Upper lobe of left lung (tissue), 6 donors: ENCODE measurements at places on chromosomes 5 and 9. TPM values are rescaled to one million over a fixed set of nuclear protein-coding genes. Genes with fewer than 3 reads are reported as not detected.

BNIP1 gene
- 11.5 TPM for total RNA-seq

GRCh38 chr9:3659647-3660046 is 133.8 kb upstream of the RFX3 start:
- no peak for DNase-seq

DNA sequence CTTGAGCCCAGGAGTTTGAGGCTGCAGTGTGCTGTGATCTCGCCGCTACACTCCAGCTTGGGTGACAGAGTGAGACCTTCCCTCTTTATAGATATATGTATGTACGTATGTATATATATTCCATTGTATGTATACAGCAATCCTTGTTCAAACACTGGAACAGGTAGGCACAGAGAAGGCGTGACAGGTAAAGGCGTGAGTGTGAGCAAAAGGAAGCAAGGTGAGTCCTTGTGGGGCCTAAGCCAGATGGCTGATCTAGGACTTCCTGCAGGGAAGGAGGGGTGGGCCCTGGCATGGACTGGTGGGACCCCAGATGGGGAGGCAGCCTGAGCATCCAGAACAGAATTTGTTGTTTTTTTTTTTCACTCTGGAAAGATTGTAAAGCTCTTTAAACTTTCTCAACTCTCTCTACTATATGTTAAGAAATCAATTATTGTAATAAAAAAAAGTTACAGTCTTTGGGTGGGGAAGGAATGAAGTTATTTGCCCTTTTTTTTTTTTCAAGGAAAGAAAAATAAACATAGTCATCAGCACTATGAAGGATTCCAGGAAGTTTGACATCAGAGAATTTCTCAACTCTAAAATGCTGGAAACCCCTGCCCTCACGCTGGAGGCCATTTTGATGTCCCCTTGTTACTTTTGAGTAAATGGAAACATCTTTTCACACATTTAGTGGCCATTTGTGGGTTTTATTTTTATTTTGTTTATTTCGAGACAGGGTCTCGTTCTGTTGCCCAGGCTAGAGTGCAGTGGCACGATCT is 38.9 kb upstream of the STXBP1 start:
- DNase-seq, result no peak

GRCh38 chr5:31581498-31582099 is 49.5 kb downstream of the C5orf22 start:
- DNase-seq, result no peak

GRCh38 chr5:65157906-65158603 is 323.7 kb downstream of the ADAMTS6 start:
- no peak for DNase-seq

PTGS1 gene
- 7.3 TPM for total RNA-seq

DNA sequence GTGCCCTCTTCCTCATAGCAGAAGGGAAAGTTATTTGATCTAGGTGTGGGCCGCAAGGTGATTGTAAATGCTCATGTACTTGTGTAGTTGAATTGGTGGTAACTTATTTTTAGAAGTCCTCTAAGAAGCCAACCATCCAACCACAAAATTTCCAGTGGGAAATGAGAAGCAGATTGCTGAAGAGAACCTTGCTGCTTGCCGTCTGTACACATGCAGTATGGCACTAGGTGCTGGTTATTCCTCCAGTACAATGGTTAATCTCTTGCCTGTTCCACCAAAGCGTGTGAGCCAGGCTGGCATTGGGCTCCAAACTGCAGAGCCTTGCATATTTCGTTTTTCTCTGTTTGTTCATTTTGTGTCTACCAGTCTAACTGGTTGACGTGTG is 28.0 kb downstream of the PIP5K1B start:
- no peak for DNase-seq

GRCh38 chr5:74092766-74093165 is 466.8 kb downstream of the ARHGEF28 start:
- no peak for DNase-seq

FRMD3 gene
- 33.4 TPM for total RNA-seq

GRCh38 chr9:126508171-126508591 is 105.5 kb upstream of the LMX1B start:
- no peak for DNase-seq

DNA sequence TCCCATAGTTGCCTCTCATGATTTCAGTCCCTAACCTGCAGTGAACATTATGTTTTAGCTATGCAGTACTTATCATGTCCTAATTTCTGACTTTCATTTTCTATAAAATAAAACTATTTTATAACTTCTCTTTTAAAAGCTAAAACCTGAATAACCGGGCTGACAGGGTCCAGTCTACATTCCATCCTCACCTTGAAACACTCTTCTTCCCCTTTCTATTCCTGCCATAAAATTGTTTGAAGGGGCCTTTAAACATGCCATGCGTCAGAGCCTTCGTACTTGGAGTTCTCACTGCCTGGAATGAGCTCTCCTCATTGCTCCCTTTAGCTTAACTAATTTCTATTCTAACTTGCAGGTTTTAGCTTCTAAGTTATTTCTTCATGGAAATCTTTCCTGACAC is 143.0 kb upstream of the PRLR start:
- DNase-seq, result no peak

DNA sequence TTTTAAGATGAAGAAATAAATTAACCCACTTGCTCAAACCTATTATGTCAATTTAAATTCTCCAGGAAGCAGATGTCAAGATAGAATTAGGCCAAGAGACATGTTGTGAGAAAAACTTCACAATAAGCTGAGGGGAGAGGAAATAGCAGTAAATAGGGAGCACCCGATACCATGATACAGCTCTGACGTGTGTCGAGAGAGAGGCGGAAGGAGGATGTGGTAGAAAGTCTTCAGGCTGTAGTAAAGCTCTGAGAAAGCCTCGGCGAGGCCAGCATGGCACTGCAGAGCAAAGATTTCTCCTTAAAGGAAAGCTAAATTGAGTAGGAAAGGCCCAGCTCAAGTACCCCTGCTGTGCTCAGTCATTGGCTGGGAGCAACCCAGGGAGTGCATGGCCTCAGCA is 6.0 kb upstream of the PUM3 start:
- DNase-seq, result no peak

GRCh38 chr5:58156973-58157701 is 302.7 kb downstream of the PLK2 start:
- DNase-seq, result no peak

DNA sequence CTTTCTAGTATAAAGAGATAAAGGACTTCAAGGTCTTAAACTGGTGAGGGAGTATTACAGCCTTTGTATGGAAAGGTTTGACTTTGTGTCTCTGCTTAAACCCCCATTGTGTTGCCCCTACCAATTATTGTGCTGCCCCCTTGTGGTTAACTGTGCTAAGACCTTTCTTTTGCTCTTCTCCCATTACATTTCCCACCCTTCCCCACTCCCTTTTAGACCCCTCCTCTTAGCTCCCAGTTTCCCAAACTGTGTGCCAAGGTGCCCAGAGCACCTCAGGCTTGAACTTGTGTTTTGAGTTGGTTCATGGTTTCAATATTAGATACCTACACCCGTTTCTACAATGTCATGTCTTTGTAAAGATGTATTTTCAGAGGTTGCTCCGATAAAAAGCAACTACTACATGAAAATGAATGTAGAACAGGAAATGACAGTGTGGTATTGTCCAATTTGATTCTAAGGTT is 2.9 kb downstream of the JAK2 start:
- DNase-seq, result no peak

- DNase-seq, result no peak
These were observed 571.2 kb upstream of the DAB2 start for GRCh38 chr5:39995990-39996389.

ESM1 gene
- total RNA-seq, result 2.2 TPM

ADAMTS19 gene
- not detected for total RNA-seq

- DNase-seq, result no peak
These were observed 160.3 kb downstream of the ARSB start for GRCh38 chr5:78824831-78825281.

OLFM1 gene
- 19.3 TPM for total RNA-seq

SLC45A2 gene
- total RNA-seq, result not detected

TMOD1 gene
- total RNA-seq, result 9.8 TPM

DNA sequence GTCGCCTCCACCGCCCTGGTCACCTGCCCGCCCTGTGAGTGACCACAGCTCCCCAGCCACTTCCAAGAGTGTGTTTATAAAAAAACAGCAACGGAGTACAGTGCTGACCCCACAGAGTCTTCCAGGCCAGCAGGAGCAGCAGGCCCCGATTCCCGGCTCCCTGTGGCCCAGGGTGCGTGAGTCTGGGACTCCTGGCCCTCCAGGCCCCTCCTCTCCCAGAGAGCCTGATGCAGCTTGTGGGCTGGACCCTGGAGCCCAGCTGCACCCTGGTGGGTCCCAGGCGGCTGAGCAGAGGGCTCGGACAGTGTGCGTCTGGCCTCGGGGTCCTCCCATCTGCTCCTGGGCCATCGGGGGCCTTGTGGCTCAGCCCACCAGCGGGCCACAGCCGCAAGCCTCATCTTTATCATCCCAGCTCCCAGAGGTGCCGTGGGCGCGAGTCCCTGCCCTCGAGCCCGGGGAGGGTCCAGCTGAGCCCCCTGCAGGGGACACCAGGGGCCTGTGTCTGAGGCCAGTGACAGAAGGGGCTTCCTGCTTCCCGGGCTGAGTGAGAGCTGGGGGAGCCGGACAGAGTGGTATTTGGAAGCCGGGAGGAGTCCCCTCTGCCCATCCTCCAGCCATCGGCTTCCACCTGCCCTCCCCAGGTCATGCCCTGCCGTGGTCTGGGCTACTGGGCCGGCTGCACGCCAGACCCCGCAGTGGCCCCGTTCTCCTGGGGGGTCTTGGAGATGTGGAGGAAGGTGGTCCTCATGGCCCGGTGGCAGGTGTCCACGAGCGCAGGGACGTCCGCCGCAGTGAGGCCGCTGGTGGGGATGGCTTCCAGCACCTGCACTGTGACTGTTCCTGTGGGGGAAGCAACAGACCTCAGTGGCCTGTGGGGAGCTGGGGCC is 10.6 kb downstream of the EGFL7 start:
- DNase-seq, result no peak

DNA sequence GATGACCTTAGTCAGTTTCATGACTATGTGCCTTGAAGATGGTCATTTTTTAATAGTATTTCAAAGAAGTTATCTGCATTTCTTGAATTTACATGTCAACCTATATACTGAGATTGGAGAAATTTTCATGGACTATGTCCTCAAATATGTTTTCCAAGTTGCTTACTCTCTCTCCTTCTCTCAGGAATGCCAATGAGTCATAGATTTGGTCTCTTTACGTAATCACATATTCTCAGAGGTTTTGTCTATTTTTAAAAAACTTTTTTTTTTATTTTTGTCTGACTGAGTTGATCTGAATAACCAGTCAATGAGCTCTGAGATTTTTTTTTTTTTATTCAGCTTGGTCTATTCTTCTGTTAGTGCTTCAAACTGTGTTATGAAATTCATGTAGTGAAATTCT is 374.7 kb upstream of the GRIN3A start:
- no peak for DNase-seq

ADAMTS13 gene
- total RNA-seq, result 1.4 TPM

- DNase-seq, result no peak
These were observed 38.3 kb upstream of the SMAD5 start for GRCh38 chr5:136094189-136094912.

GRCh38 chr5:82885627-82886389 is 191.4 kb downstream of the TMEM167A start:
- no peak for DNase-seq

DNA sequence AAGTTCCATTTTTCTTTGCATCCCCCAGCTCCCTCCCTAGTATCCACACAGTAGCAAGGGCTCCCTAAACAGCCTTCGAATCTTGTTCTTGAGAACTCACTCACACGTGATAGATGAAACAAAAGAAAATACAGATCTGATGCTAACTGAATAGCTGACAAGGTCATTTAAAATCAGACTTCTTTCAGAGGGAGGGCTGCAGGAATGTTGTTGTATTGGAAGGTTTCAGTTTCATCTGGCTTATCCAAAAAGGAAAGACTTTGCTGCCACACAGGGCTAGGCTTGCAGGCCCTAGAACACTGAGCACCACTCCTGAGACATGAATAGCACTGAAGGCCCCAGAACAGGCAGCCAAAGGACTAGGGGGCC is 3.2 kb downstream of the CD180 start:
- DNase-seq, result no peak

DNA sequence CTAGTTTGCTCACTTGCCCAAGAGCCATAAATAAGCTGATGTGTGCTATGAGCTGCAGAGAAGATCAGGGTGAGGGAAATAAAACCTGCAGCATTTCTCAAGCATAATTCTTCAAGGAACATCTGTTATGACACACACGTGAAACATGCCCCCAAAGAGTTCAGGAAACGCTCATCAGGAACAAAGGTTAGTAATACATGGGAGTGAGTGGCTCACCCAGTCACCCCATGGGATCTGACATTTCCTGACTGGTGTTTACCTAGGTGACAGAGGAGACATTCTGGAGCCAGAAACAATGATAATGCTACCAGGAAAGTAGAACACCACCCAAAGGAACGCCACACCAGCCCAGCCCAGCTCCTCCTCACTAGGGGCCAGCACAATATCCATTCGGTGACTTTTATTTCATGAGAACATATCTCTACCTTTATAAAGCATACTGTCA is 66.0 kb downstream of the FRMD3 start:
- DNase-seq, result no peak

SPATA24 gene
- total RNA-seq, result not detected

SLC35A4 gene
- total RNA-seq, result 68.1 TPM

PCDHA1 gene
- not detected for total RNA-seq

GRCh38 chr5:8258801-8259200 is 389.9 kb downstream of the MTRR start:
- DNase-seq, result no peak

- no peak for DNase-seq
These were observed 63.4 kb upstream of the RNF38 start for GRCh38 chr9:36463467-36463866.

GRCh38 chr9:86703346-86703745 is 244.0 kb downstream of the GAS1 start:
- no peak for DNase-seq

C9orf153 gene
- total RNA-seq, result not detected

- no peak for DNase-seq
These were observed 20.7 kb downstream of the SKP2 start for GRCh38 chr5:36172599-36172998.

GRCh38 chr5:158737536-158738027 is 362.1 kb downstream of the EBF1 start:
- no peak for DNase-seq

DNA sequence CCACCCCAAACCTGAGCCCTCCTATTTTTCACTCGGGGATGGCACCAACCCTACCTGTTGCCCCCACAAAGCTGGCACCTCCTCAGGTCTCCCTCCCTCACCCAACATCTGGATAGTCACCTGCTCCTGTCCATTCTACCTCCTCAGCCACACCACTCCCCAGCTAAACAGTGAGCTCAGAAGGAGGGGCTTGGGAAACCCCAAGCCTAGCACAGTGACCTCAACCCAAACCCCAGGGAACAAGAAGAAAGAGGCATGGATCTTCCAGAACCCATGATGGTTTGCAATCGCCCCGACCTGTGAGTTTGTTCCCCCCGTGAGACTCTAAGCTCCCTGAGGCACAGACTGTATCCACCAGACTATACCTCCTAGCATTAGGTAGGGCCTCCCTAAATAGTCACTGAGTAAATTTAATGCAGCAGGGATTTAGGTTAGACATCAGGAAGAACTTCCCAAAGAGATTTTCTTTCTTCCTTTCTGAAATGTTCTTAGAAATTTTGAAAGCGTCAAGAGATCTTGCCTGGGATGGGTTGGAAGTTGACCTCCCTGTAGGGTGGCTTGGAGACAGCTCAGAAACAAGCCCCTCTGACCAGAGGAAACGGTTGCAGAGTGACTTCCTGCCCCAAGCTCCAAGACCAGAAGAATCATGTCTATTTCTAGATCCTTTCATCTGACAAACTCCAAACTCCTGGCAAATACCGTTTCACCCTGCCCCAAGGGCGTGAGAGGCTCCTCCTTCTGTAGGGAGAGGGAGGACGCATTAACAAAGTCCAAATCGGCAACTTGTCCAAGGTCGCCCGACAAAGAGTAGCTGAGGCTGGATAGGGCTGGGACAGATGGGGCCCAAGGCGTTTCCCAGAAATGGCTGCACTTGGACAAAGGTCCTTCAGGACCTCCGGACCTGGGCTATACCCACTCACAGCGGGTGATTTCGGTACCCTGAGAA is 4.1 kb downstream of the FIBCD1 start:
- DNase-seq, result no peak
